NCI-H1436 treated with DMSO at 0.1 percent for 48 hours (cell line): ENCODE measurements at places on chromosomes 16 and 17.

GRCh38 chr17:77316191-77316641 is 175.4 kb downstream of the SEC14L1 start:
- DNase-seq, result no peak

DNA sequence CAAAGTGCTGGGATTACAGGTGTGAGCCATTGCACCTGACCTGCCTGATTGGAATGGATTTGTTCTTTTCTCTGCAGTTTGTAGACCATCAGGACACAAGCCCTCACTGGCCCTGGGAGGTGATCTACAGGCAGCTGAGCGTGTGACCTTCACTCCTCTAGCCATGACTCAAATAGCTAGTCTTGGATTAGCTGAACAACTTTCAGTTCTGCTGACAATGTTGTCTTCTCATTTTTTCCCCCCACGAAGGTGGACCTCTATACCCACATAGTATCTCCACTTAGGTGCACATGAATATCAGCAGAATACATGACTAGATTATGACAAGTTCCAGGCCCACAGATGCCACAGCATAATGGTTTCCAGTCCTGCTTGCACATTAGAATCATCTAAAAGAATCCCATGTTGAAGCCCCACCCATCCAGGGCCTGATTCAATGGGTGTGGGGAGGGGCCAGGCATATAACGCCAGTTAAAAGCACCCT is 36.8 kb downstream of the HS3ST3B1 start:
- DNase-seq, result no peak

DNA sequence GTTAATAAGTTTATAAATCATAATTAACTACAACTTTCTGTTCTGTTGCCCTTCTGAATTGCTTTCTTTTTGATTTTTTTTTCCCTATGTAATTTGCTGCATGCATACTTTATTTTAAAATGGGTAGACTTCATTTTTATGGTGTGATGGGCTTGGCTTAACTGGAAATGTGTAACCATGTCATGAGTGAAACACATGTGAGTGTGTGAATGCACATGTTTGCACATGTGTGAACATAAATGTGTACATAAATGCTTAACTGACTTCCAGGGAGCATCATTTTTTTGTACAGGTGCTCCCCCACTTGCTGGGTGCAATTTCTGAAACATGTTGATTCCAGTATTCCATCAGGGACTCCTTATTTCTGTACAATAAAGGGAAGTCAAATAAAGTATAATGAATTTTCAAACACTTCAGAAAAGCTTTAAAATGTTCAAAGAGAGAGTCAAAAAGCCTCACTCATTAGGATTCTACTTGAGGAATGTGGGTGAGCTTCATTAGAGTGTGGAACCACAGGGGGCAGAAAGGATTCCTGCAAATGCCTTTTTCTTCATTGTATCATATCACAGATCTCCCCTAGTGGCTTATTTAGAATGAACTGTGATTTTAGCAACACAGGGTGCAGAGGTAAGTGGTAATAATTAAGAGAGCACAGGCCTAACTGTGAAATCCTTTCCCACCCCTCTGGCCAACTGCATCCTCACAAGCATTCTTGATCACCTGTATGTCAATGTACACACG is 31.7 kb upstream of the CDH11 start:
- no peak for DNase-seq

- no peak for DNase-seq
Measured at GRCh38 chr16:59859676-59860402, 1125.7 kb upstream of the GOT2 start.

- DNase-seq, result peak; percentile 52
Measured at GRCh38 chr17:75633486-75634375, 497 bp downstream of the SMIM5 start.

- no peak for DNase-seq
Measured at GRCh38 chr16:86962913-86963312, 354.3 kb downstream of the C16orf95 start.

DNA sequence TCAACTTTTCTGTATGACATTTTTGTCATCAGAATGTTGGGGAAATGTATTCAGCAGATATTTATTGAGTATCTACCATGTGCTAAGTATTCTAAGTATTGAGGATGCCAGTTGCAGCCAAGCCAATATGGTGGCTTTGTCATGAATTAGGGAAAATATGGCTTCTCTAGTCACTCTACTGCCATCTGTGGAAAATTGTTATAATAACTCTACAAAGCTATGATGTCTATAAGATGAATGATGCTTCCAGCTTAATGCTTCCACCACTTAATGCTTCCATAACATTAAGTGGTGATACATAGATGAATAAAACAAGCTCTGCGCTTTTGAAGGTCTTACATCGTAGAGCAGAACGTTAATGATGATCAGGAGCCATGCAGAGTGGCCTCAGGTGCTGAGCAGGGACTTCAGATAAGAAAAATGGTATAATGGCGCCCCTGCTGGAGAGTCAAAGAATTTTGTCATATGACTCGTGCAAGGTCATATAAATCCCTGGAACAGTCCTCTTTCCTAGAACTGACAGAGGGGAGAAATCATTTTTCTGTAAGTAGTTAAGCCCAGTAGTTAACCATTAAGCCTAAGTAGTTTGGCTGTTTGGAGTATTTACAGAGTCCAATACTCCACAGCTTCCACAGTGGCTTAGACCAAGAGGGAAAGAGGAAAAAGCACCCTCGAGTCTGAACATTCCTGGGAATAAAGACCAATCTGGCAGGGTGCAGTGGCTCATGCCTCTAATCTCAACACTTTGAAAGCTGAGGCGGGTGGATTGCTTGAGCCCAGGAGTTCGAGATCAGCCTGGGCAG is 2.7 kb upstream of the TMIGD1 start:
- DNase-seq, result peak; percentile 30

- no peak for DNase-seq
Measured at GRCh38 chr17:78184868-78185267, 2.0 kb downstream of the TK1 start.
